ENCODE measurements at places on chromosomes 2 and 18.

- no peak for DNase-seq
Measured at GRCh38 chr2:134900151-134900550, 18.5 kb upstream of the CCNT2 start.

GRCh38 chr2:27024812-27025211, 8.0 kb upstream of the TMEM214 start:
- no peak for DNase-seq

GRCh38 chr18:9082711-9083510, 19.6 kb upstream of the NDUFV2 start:
- peak; percentile 51 for DNase-seq

DNA sequence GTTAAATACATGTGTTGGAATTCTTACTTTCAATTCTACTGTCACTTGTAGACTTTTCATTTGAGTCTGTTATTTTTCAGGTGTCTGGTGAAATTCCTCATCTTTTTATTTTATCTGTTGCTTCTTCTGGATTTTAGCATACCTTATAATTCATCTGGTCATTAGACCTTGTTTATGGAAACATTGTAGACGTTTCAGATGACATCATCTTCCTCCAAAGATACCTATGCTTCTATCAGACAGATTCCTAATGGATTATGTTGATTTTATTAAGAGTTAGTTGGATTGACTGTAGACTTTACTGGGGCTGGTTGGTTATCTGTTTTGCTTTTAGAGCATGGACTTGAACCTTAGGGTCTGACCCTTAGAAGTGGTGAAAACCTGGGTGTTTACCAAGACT, 15.3 kb upstream of the MFSD2B start:
- no peak for DNase-seq

- DNase-seq = no peak
Measured at GRCh38 chr2:15259356-15259756, 301.8 kb downstream of the NBAS start.

DNA sequence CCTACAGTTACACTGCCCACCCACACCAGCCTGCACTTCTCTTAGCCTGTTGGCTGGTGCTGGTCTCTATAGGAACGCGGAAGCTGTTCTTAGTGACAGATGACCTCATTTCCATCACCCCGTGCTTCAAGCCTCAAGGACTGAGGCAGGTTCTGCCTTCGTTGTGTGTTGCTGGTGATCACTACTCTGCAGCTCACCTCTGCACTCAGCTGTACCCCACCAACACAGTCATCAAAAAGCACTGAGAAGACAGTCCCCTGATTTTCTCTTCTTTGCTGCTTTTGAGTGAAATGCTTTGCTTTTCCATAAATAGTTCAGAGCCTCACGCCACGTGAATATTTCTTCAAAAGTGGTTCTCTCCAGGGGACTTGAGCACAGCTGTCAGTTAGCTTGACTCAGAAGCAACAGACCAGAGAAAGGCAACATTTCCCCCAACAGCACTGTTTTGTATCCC, 225.7 kb upstream of the CCDC150 start:
- no peak for DNase-seq

DNA sequence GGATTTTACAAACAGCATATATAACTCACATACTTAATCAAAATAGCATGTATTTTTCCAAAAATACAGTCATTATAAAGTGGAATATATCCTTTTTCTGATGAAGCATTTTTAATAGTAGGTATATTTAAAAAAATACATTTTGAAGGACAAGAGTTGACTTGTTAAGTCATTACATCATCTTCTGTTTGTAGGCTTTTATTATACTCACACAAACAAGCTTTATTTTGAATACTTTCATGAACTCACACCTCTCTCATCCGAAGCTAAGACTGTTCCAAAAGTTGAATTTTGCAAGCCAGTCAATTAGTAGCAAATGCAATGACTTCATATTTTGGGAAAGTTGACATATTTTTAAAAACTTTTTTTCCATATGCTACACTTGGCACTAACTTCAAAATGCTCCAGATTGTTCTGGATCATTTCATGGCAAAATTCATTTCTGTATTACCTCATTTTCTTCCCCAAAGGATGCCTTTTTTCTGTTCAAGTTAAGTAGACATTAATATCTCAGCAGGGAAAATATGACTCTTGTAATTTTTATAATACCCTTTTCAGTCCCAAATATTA, 68.5 kb upstream of the WDR75 start:
- DNase-seq = no peak

DNA sequence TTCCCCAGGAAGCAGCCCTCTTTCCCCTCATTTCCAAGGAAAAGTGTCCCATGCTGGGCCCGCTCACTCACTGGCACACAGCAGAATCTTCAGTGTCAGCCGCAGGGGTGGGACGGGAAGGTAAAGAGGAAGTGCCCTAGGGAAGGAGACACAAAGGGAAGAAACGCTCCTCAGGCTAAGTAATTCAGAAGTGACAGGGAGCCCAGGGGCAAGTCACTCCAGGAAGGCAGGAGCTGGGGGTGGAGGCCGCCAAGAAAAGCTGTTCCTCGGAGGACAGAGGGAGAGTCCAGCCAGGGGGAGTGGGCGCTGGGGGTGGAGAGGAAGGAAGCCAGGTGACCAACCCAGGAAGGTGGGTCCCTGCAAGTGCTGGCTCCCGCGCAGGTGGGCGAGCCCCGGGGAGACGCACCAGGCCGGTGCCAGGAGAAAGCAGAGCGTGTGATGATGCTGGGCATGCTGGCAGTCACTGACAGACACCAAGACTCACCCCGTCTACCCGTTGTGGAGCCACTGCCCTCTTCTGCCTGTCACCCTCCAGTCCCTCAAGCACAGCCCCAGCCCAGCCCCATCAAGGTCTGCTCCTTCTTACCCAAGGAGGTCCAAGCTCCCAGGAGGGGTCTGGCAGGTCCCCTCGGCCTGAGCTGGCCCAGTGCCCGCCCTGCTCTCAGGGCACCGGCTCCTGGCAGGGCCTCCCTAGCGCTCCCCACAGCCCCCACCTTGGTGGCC, 21.7 kb downstream of the HDAC4 start:
- DNase-seq = no peak

- DNase-seq = no peak
Measured at GRCh38 chr2:75317802-75318201, 118.5 kb upstream of the TACR1 start.

DNA sequence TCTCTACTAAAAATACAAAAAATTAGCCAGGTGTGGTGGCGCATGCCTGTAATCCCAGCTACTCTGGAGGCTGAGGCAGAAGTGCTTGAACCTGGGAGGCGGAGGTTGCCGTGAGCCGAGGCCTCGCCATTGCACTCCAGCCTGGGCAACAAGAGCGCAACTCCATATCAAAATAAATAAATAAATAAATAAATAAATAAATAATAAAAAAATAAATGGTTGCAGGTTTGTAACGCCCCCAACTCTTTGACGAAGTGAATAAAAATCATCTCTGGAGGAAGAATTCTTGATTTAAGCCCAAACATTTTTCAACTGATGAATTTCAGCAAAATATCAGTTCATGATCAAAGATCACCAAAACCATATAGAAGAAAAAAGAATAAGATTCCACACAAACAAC, 13.3 kb upstream of the CNRIP1 start:
- no peak for DNase-seq

GRCh38 chr2:8573234-8573941, 108.5 kb upstream of the ID2 start:
- no peak for DNase-seq

DNA sequence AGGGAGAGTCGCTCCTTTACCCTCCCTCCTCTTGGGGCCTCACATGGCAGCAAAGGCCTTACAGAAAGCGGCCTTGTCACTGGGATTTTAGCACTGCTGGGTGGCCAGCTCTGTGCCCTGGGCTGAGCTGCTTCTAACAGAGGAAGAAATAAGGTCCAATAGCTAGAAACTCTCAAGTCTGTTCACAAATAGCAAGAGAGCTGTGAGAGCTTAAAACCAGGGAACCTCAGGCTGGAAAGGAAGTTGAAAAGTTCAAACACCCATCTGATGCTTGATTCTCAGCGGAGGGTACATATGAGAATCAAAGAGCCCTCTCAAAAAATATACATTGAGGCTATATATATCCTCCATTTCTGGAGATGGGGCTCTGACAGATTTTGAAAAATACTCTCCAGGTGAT, 54.7 kb downstream of the ST6GAL2 start:
- no peak for DNase-seq

GRCh38 chr2:180761224-180761623, 219.2 kb upstream of the UBE2E3 start:
- DNase-seq = no peak

DNA sequence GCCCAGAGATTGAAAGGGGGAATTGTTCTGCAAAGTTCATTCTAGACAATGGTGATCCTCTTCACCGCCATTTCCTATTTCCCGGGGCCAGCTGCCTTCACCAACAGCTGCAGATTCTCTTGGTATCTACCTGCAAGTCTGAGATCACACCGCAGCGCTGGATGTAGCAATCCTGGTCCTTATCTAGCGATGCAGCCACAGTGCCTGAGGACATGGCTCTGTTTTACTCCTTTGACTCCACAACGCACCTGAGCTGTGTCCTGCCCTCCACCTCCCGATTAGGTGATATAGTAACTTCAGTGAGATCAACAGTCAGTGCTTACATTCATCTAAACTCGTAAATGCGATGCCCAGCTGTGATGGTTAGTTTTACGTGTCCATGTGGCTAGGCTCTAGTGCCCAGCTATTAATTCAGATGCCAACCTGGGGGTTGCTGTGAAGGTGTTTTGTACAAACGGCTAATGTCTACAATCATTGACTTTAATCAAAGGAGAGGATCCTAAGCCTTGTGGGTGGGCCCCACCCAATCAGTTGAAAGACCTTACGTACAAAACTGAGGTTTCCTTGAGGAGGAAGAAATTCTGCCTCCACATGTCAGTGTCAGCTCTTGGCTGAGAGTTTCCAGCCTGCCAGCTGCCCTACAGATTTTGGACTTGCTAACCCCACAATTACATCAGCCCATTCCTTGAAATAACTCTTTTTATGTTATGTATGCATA, 189.8 kb downstream of the SH3BP4 start:
- no peak for DNase-seq

- DNase-seq = no peak
Measured at GRCh38 chr18:39341129-39341528, 1775.5 kb upstream of the CELF4 start.

DNA sequence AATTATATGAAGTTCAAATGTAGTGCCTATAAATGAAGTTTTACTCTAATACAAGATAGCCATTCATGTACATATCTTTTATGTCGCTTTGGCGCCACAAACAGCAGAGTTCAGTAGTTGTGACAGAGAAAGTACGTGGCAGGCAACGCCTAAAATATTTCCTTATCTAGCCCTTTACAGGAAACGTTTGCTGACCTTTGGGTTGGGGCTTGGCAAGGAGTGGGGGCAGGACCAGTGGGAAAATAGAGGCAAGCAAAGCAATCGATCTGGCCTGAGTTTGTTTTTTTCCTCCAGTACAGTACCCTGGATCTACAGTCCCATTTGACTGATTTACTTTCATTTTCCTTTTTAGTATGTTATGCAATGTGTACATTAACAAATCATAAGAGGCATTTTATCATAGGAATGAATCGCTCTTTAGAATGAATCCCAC, 13.1 kb downstream of the CCDC68 start:
- DNase-seq = no peak

GRCh38 chr2:127347734-127348392, 39.9 kb downstream of the MAP3K2 start:
- DNase-seq = no peak

DNA sequence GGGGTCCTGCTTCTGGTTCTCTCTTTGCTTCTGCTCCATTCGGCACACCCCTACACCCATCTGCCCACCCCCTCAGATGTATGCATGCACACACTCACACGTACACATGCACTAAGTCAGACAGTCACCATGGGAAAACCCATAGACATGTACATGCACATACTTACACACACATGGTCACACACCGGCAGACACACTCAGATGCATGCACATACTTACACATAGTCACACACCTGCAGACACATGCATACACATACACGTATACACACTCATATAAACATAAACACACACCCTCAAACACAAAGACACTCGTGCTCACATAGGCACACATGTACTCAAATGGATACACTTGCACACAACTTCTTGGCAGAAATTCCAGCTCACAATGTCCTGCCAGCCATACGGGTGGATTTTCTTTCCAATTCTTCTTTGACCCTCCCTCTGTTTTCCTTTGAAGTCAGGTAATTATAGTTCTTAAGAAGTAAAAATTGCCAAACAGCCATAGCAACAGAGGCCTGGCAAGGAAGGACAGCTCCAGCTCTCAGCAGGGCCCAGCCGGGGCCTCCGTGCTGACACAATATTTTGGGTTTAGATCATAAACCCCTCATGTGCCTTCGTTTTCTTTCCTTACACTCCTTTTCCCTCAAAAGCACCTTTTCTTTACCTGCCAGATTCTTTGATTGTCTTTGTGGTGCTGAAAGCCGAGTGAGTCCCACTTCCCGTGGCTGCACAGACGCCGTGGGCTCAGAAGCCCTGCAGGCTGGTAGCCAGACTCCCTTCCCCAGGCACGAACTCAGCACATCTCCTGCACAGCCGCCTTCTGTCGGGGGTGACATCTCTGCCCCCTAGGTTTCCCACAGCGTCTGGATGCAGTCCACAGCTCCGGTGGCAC, 195.7 kb downstream of the ARL4C start:
- DNase-seq = no peak

GRCh38 chr18:22847392-22847791, 85.7 kb upstream of the RBBP8 start:
- DNase-seq = no peak

DNA sequence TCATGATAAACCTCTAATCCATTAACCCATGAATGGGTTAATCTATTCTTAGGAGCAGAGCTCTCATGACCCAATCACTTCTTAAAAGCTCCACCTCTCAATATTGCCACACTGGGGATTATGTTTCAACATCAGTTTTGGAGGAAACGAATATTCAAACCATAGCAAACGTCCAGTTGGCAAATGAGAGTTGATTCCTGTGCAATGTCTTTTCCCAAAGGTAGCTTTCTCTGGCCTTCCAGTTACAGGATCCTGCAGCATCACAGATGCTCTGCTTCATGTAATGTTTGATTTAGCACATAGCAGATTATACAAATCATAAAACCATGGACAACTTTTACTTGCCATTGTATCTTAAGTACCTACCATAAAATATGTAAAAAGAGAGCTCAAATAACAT, 481.0 kb downstream of the TNS1 start:
- no peak for DNase-seq

GRCh38 chr18:78213361-78213994, 766.1 kb upstream of the SALL3 start:
- no peak for DNase-seq

DNA sequence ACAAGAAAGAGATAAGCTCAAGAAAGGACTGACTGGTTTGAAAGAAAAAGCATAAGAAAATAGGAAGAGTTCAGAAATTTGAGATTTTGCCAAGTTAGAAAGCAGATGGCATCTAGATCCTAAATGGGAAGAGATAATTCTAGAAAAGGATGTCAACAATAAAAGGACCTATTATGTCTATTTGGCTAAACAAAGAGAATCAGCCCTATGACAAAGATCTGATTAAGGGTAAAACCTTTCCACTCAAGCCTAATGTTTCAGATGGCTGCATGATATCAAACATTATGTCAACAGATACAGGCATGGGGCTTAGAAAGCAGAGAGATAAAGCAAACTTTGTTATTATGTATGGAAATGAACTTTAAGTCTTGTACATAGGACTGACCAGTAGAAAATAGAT, 465.0 kb upstream of the TRIB2 start:
- DNase-seq = no peak

Measured in stimulated activated CD4-positive, alpha-beta T cell treated with anti-CD3 and anti-CD28 coated beads, Interleukin-2, amount 100 ng/mL, for 48 hours (primary cell).